ENCODE measurements at places on chromosomes 16 and 17. TPM values are rescaled to one million over a fixed set of nuclear protein-coding genes. Genes with fewer than 3 reads are reported as not detected.
A peak's percentile ranks its signal among the peaks of the same experiment; 100 is the strongest.

DNA sequence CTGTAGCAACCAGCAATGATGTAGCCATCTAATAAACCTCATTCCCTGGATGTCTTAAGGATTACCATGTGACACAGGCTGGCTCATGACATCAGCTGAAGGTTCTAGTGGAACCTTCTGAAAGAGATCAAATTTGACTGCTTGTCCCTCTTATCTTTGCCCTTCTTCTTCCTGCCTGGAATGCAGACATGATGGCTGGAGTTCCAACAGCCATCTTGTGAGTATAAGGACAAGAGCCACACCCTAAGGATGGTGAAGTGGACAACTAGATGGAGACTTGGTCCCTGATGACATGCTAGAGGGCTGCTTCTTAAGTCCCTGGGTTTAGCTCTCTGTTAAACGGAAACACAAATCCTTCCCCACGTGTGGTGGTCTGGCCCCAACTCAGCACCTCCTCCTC, 37.6 kb downstream of the PLXDC1 start:
- no peak for DNase-seq

- DNase-seq: no peak
Observed at GRCh38 chr16:9870962-9871361, 311.3 kb downstream of the GRIN2A start.

DNA sequence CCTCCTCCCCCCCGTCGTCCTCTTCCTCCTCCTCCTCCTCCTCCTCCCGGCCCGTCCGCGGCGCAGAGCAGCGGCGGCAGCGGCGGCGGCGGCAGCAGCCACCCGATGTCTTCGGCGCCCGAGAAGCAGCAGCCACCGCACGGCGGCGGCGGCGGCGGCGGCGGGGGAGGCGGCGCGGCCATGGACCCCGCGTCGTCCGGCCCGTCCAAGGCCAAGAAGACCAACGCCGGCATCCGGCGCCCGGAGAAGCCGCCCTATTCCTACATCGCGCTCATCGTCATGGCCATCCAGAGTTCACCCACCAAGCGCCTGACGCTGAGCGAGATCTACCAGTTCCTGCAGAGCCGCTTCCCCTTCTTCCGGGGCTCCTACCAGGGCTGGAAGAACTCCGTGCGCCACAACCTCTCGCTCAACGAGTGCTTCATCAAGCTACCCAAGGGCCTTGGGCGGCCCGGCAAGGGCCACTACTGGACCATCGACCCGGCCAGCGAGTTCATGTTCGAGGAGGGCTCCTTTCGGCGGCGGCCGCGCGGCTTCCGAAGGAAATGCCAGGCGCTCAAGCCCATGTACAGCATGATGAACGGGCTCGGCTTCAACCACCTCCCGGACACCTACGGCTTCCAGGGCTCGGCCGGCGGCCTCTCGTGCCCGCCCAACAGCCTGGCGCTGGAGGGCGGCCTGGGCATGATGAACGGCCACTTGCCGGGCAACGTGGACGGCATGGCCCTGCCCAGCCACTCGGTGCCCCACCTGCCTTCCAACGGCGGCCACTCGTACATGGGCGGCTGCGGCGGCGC, at the start of gene FOXF1:
Gene FOXF1 (plus strand): TSS at position 63 of the 797 bp plus-strand sequence. CDS start 43 bp downstream, at position 106.
- no peak for DNase-seq

DNA sequence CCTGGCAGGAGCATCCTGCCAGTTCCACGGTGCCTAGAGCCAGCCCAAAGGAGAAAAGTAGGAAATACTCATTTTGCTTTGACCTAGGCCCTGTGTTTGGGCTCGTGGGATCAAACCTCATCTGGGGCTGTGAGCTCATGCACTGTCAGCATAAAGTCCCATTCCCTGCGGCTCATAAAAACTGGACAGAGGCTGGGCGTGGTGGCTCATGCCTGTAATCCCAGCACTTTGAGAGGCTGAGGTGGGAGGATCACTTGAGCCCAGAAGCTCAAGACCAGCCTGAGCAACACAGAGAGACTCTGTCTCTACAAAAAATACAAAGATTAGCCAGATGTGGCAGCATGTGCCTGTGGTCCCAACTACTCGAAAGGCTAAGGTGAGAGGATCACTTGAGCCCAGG, 17.9 kb downstream of the ATP6V0D1 start:
- no peak for DNase-seq

DNA sequence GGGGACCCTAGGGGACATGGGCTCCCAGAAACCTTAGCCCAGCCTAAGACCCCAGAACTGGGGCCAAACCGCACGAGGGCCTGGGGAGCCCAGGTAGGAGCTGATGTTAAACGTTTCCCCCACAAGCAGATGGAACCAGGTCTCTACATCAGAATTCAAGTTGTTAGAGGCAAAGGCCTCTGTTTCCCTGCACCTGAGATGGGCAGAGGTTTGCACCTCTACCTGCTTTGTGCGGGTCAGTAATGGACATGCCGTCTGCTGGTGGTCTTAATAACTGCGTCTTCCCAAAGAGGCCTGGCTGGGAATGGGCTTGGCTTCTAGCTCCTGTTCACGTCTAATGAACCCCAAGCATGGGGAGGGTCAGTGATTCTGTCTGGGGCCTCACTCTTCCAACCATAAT, 79.1 kb downstream of the NDE1 start:
- DNase-seq: no peak

DNA sequence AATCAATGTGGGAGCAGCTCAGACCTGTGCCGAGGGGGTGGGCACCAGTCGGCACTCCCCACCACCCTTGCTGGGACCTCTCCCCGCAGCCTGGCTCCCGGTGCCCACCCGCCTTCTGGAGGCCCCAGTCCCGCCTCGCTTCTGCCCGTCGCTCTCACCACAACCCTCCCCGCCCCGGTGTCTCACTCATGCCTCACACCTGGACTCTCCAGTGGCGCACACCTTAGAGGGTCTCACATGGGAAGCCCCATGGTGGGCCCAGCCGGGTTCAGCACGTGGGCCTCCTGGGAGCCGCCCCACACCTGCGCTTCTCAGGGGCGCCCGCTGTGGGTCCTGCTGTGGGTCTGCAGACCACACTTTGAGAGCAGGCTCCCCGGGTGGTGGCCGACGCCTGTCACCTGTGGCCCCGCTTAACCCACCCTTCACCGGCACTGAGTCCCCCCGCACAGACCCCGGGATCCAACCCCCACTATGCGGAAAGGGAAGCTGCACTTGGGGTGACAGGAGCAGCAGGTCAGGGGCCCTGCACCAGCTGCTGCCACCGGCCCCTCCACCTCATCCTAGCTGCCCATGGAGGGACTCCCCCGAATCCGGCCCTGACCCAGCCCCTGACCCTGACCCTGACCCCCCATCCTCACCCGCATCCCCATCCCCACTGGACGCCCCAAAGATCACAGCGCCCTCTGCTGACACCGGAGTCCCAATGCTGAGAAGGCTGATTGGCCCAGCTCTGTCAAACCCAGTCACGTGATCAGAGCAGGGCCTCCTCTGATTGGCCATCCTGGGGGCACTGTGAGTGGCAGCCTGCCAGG, 27.4 kb upstream of the SLC38A10 start:
- peak; percentile 76 for DNase-seq

- DNase-seq: no peak
Observed at GRCh38 chr16:11429823-11430222, 84.6 kb downstream of the RMI2 start.

DNA sequence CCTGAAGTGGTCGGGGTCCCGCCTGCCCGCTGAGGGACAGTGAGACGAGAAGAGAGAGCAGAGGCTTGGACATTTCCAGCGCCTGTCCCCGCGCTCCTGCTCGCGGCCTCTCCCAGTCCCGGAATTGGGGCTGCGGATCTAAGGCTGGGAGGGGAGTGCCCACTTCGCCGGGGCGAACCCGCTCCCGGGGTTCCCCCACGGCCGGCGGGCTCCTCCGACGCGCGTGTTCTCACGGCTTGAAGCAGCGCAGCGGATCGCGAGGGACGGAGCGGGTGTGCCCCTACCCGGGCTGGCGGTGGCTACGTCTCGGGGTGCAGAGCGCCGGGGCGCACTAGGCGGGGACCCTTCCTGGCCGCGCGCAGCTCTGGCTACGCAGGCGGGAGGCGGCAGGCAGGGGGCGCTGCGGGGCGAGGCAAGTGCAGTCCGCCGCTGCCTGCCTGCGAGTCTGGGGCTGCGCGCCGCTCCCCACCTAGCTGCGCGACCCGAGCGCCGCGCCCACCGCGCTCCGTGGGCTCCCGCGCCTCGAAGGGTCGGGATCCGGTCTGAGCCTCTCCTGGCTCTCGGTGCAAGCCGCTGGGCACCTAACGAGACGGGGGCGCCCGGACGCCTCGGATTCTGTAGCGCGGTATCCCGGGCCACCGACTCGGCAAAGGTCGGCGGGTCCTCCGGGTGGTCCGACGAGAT, 1.2 kb downstream of the NGFR start:
- DNase-seq: peak; percentile 82

GRCh38 chr16:10587622-10588021, 7.2 kb upstream of the EMP2 start:
- DNase-seq: no peak

DNA sequence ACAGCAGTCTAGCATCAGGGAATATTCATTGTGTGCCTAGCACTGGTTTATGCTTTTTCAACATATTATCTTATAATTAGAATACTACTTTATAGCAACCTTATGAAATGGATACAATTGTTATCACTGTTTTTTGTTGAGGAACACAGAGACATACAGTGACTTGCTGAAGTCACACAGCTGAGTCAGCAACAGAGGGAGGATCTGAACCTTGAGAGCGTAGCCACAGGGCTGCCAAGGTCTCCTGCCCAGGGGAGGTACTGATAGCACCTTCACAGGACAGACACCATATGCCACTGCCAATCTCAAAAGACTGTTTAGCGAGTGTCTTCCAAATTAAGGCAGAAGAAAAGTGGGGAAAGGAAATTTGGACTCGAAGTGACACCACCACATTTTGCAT, 63.0 kb downstream of the GTF3C1 start:
- DNase-seq: no peak

DNA sequence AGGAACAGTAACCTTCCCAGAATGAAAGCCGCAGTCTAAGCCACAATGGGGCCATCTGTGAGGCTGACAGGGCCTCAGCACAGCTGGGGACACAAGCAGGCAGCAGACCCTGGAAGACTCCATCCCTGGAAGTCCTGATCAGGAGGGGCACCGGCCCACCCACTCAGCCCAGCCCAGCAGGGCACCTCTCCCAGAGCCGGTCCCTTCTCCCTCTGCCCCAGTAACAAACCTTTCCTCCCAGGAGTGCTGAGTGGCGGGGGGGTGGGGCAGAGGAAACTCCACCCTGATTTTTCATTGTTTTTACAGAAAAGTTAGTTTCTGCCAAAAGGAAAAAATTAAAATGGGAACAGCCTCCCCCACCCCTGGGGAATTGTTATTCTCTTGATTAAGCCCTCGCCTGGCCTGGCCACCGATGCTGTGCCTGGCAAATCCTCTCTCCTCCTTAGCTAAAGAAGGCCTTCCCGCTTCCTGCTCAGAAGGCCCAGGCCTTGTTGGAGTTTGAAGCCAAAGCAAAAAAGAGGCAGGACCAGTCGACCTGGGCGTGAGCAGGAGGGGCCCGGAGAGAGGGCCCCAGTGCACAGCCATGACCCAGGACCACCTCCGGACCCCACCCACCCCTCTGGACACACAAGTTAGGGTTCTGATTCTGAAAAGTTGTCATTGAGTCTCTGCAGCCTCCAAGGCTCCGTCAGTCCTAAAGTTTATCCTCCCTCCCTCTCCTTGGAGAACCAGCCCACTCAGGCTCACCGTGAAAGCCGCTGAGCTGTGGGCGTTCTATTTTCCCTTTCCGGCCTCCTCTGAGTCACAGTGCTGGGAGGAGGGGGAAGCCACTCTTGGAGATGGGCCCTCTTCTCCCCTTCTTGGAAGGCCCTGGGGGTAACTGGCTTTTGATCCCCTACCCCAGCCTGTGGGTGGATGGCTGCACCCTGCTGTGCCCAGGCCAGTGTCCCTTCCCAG, 128.4 kb upstream of the TNRC6C start:
- DNase-seq: peak; percentile 58

- DNase-seq: no peak
Observed at GRCh38 chr17:69492410-69493071, 78.0 kb downstream of the MAP2K6 start.

DNA sequence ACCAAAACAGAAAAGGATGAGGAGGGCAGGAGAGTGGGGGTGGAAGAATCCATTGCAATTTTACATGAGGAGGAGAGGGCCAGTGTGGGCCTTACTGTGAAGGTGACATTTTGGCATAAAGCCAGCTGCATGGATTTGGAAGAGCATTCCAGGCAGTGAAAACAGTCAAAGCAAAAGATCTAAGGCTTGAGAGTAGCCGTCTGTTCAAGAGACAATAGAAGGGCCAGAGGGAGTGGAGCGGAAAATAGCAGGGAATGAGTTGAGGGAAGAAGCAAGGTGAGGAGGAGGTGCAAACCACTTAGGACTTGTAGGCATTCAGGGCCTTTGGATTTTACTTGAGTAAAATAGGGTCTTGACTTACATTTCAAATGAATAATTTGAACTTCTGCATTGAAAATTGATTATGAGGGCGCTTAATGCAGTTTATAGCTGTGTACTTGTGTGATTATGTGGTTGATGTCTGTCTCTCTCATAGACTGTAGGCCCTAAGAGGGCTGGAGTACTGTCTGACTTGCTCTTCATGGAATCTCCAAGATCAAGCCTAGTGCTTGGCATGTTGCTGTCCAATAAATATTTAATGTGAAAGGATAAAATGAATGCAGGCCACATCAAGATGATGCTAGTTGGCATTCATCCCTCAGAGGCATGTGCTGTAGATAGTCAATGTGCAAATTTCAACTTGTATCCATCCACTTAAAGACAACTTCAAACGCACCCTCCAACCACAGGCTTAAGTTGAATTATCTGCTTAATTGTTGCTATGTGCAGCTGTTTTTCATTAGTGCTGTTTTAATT, 772.1 kb upstream of the RBFOX1 start:
- DNase-seq: no peak

GRCh38 chr16:22787466-22788192, 26.3 kb upstream of the HS3ST2 start:
- DNase-seq: no peak

DNA sequence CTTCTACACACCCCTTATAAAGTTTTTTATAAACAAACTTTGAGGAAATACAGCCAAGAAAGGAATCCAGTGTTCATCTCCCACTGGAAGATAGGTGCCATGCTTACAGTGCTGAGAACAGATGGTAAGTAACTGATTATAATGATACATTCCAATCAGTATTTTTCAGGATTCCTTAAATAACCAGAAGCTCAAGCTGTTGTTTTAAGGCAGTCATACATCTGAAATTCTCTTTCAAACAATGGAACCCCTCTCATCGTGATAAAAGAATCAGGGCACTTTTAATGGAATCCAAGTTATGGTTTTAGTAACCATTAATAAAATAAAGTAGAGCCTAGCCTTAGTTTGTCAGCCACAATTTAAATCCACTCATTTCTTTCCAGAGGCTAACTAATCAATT, 56.1 kb upstream of the STAC2 start:
- no peak for DNase-seq

DNA sequence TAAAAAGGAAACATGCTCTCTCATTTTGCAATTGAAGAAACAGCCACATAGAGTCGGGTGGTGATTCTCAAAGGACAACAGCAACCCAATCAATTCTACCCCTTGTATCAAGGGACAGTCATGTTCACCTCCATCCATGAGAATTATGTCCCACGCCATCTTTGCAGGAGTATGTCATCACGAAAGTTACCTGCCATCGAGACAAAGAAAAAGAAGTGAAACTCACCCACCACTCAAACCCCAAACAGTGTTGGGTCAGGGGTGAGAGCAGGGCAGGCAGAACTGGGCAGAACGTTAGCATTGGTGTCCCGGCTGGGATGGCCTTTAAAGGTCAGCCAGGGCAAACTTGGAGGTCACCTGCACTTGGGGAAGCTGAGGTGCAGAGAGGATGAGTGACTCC, 24.2 kb upstream of the HNF1B start:
- no peak for DNase-seq

Gene GNGT2
- total RNA-seq: 0.42 TPM

Gene ZSCAN10
- not detected for total RNA-seq

Measured in psoas muscle (tissue), 8 donors.